ENCODE measurements at places on chromosomes 4 and X. TPM values are rescaled to one million over a fixed set of nuclear protein-coding genes. Genes with fewer than 3 reads are reported as not detected.

Gene MAML3
- 1.5 TPM for total RNA-seq

Gene ARHGEF38
- not detected for total RNA-seq

Gene UGT2B11
- not detected for total RNA-seq

Gene SAGE1
- total RNA-seq, result not detected

Gene CLDN2
- not detected for total RNA-seq

Gene CEP44
- 17.6 TPM for total RNA-seq

Gene GAGE2A
- total RNA-seq, result not detected

Gene MMRN1
- total RNA-seq, result not detected

Gene SCRG1
- total RNA-seq, result not detected

Gene APLN
- total RNA-seq, result 1.1 TPM

Gene TGIF2LX
- total RNA-seq, result not detected

Gene COX7B2
- total RNA-seq, result not detected

Gene MAGEA2
- total RNA-seq, result not detected

Gene GPR82
- not detected for total RNA-seq

Gene MAOB
- not detected for total RNA-seq

Gene TMPRSS11A
- total RNA-seq, result not detected

Gene GC
- not detected for total RNA-seq

Gene ATP1B4
- not detected for total RNA-seq

GRCh38 chr4:185911556-185912064 is 99.6 kb upstream of the SORBS2 start:
- no peaks in the 10 kb centered on the region for H3K36me3 ChIP-seq
- peak; percentile 50 for DNase-seq
- no peak overlapping the region for H3K27ac ChIP-seq
- no peak overlapping the region for H3K4me3 ChIP-seq
- H3K27me3 ChIP-seq, result no peaks in the 10 kb centered on the region
- peaks cover 8% of the 10 kb centered on the region for H3K4me1 ChIP-seq

GRCh38 chrX:96314985-96315384 is 369.7 kb upstream of the DIAPH2 start:
- H3K4me1 ChIP-seq, result no peaks in the 10 kb centered on the region
- H3K4me3 ChIP-seq, result no peak overlapping the region
- peak; percentile 61 for DNase-seq
- no peaks in the 10 kb centered on the region for H3K36me3 ChIP-seq

DNA sequence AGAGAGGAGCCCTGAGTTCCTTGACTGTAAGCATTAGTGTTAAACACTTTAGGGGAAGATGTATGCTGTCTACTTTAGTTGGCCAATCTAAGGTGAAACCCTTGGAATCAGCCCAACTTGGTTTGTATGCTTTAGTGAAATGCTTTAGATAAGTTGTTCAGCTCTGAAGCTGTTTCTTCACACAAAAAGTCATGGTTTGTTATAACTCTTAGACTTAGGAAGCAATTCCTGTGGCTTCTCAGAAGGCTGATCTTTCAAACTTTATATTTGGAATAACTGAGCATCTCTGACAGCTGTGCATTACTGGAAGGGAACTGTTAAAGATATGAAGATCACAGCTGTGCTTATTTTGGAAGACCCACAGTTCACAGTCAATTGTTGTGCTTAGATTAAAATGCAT is 714.1 kb downstream of the FAT4 start:
- H3K27me3 ChIP-seq, result no peaks in the 10 kb centered on the region
- H3K4me3 ChIP-seq, result no peak overlapping the region
- DNase-seq, result no peak
- H3K27ac ChIP-seq, result no peak overlapping the region
- H3K4me1 ChIP-seq, result no peaks in the 10 kb centered on the region

- no peaks in the 10 kb centered on the region for H3K36me3 ChIP-seq
- H3K4me1 ChIP-seq, result no peaks in the 10 kb centered on the region
- no peak overlapping the region for H3K4me3 ChIP-seq
- no peaks in the 10 kb centered on the region for H3K27me3 ChIP-seq
These were observed 2.1 kb downstream of the GAB3 start for GRCh38 chrX:154748712-154749339.

- no peak overlapping the region for H3K4me3 ChIP-seq
- no peaks in the 10 kb centered on the region for H3K4me1 ChIP-seq
These were observed 107.3 kb upstream of the PRDX4 start for GRCh38 chrX:23559975-23560374.

GRCh38 chr4:55258152-55258865 is 87.7 kb upstream of the SRD5A3 start:
- no peak overlapping the region for H3K4me3 ChIP-seq
- H3K4me1 ChIP-seq, result peaks cover 15% of the 10 kb centered on the region
- no peaks in the 10 kb centered on the region for H3K27me3 ChIP-seq
- H3K36me3 ChIP-seq, result no peaks in the 10 kb centered on the region
- H3K27ac ChIP-seq, result no peak overlapping the region

DNA sequence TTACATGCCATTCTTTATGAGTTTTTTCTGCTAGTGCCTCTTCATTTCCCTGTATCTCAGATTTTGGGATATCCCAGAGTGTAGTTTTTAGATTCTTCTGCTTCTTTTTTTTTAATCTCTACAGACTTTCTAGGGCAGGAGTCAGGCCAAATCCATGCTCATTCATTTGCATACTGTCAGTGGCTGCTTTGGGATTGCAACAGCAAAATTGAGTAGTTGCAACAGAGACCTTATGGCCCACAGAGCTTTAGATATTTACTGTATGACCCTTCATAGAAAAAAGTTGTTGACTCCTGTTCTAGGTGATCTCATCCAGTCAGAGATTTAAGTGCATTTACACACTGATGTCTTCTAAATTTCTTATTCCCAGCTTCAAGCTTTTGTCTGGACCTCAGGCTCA is 35.3 kb downstream of the ARFIP1 start:
- no peaks in the 10 kb centered on the region for H3K27me3 ChIP-seq
- 0 out of 2 replicates have a peak, but pooled peaks cover 7% of the 10 kb centered on the region for H3K4me1 ChIP-seq
- no peak overlapping the region for H3K27ac ChIP-seq
- peak; percentile 19 for DNase-seq
- no peak overlapping the region for H3K4me3 ChIP-seq
- H3K36me3 ChIP-seq, result peaks cover 4% of the 10 kb centered on the region

- no peak overlapping the region for H3K27ac ChIP-seq
- peaks cover 3% of the 10 kb centered on the region for H3K27me3 ChIP-seq
- DNase-seq, result no peak
- H3K4me1 ChIP-seq, result no peaks in the 10 kb centered on the region
These were observed 26.4 kb downstream of the NIPAL1 start for GRCh38 chr4:48042979-48043461.

DNA sequence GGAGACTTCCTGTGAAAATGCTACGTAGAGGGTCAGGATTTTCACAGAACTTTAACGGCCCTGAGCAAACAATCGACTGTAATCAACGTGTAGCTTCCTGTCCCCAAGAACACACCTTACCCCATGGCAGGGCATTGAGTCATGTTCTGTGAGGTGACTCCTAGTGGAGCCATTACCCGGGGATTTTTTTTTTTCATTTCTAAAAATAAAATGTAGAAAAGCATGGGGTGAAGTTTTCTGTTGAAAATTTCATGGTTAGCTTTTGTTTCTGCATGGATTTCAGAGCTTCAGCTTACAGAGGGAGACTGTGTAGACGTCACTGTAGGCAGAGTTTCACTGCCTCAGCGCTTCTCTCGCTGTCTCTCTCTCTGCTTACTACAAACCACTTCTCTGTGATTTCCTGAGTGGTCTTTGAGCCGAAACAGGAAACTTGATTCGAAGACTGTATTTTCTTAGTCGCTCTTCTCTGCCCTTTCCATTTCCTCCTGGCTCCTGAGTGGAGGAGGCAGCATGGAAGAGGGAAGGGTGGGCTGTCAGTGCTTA is 111.7 kb downstream of the NFKB1 start:
- peaks cover 67% of the 10 kb centered on the region for H3K36me3 ChIP-seq
- H3K4me3 ChIP-seq, result no peak overlapping the region
- no peak for DNase-seq
- H3K27me3 ChIP-seq, result no peaks in the 10 kb centered on the region

GRCh38 chr4:53994382-53995102 is 69.9 kb downstream of the CHIC2 start:
- no peak for DNase-seq
- peaks cover 24% of the 10 kb centered on the region for H3K36me3 ChIP-seq
- no peak overlapping the region for H3K4me3 ChIP-seq

GRCh38 chrX:38856670-38857265 is 55.5 kb downstream of the MID1IP1 start:
- no peak overlapping the region for H3K27ac ChIP-seq
- no peak for DNase-seq
- H3K27me3 ChIP-seq, result no peaks in the 10 kb centered on the region
- H3K4me3 ChIP-seq, result no peak overlapping the region

GRCh38 chr4:112674376-112674775 is 37.4 kb downstream of the LARP7 start:
- no peak for DNase-seq
- H3K4me1 ChIP-seq, result no peaks in the 10 kb centered on the region
- no peaks in the 10 kb centered on the region for H3K36me3 ChIP-seq
- no peaks in the 10 kb centered on the region for H3K27me3 ChIP-seq

DNA sequence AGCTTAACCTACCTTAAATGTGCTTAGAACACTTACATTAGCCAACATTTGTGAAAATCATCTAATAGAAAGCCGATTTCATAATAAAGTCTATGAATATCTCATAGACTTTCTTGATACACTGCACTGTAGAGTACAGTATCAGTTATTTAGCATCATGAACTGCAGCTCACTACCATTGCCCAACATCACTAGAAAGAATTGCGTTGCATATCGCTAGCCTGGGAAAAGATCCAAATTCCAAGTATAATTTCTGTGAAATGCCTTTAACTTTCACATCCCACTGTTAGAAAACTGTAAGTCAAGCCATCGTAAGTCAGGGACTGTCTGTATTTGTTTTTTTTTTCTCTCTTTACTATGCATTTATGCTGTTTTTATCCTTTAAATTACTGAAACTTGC is 918.6 kb upstream of the PABPC4L start:
- no peaks in the 10 kb centered on the region for H3K36me3 ChIP-seq
- H3K27me3 ChIP-seq, result no peaks in the 10 kb centered on the region
- H3K4me3 ChIP-seq, result no peak overlapping the region
- H3K27ac ChIP-seq, result no peak overlapping the region

DNA sequence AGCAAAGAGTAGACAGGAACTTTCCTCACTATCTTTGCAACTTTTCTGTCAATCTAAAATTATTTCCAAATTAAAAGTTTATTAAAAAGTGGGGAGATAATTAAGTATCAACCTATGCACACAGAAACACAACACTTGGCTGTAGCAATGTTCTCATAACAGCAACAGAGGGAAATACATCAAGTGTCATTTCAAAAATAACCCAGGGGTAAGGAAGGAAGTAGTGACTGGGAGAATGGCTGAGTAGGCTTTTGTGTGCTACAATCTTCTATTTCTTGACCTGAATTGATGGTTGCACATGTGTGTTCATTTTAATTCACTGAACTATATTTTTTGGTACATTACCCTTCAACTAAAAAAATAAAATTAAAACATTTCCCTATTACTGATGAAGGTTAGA is 67.5 kb downstream of the ABCG2 start:
- no peaks in the 10 kb centered on the region for H3K27me3 ChIP-seq
- no peak overlapping the region for H3K4me3 ChIP-seq
- H3K4me1 ChIP-seq, result no peaks in the 10 kb centered on the region
- no peaks in the 10 kb centered on the region for H3K36me3 ChIP-seq
- no peak for DNase-seq

DNA sequence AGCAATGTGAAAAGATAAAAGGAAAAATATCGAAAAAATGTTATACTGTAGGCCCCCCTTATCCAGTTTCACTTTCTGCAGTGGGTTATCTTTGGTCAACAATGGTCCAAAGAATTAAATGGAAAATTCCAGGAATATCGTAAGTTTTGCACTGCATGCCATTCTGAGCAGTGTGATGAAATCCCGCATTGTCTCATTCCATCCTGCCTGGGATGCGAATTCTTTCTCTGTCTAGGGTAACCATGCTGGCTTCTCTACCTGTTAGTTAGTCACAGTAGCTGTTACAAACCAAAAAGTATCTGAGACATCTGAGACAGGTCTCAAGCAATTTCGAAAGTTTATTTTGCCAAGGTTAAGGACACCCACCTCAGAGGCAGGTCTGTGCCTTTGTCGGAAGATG is 170.3 kb downstream of the COX18 start:
- H3K27me3 ChIP-seq, result no peaks in the 10 kb centered on the region
- no peak overlapping the region for H3K4me3 ChIP-seq
- no peaks in the 10 kb centered on the region for H3K36me3 ChIP-seq
- no peak overlapping the region for H3K27ac ChIP-seq

GRCh38 chrX:134161162-134161561 is 75.8 kb upstream of the CCDC160 start:
- H3K27me3 ChIP-seq, result no peaks in the 10 kb centered on the region
- H3K4me1 ChIP-seq, result no peaks in the 10 kb centered on the region
- H3K4me3 ChIP-seq, result no peak overlapping the region
- no peak overlapping the region for H3K27ac ChIP-seq

GRCh38 chr4:5019796-5020195 is 538 bp upstream of the CYTL1 start:
- no peak for DNase-seq
- no peak overlapping the region for H3K27ac ChIP-seq
- H3K4me1 ChIP-seq, result no peaks in the 10 kb centered on the region

GRCh38 chr4:90127223-90127705 is at the start of gene CCSER1:
Gene CCSER1 (plus strand): TSS chr4:90127394.
- DNase-seq, result peak; percentile 20
- peaks cover 33% of the 10 kb centered on the region for H3K27me3 ChIP-seq
- no peaks in the 10 kb centered on the region for H3K4me1 ChIP-seq
- H3K27ac ChIP-seq, result no peak within 1 kb of the TSS
- no peaks in the 10 kb centered on the region for H3K36me3 ChIP-seq
- peak within 1 kb of the TSS; percentile 53 for H3K4me3 ChIP-seq

GRCh38 chr4:48683784-48684666 is 96.1 kb downstream of the FRYL start:
- no peaks in the 10 kb centered on the region for H3K4me1 ChIP-seq
- no peaks in the 10 kb centered on the region for H3K27me3 ChIP-seq
- no peaks in the 10 kb centered on the region for H3K36me3 ChIP-seq
- DNase-seq, result no peak
- no peak overlapping the region for H3K27ac ChIP-seq

- no peaks in the 10 kb centered on the region for H3K36me3 ChIP-seq
- no peaks in the 10 kb centered on the region for H3K27me3 ChIP-seq
- H3K4me1 ChIP-seq, result no peaks in the 10 kb centered on the region
- no peak for DNase-seq
- no peak overlapping the region for H3K4me3 ChIP-seq
These were observed 16.3 kb downstream of the BTK start for GRCh38 chrX:101369687-101370086.

GRCh38 chr4:26299254-26299882 is 21.4 kb upstream of the RBPJ start:
- no peaks in the 10 kb centered on the region for H3K27me3 ChIP-seq
- peak; percentile 28 for DNase-seq
- peak overlapping the region; percentile 36 for H3K4me3 ChIP-seq
- H3K36me3 ChIP-seq, result no peaks in the 10 kb centered on the region

GRCh38 chrX:116292183-116292582 is 121.6 kb downstream of the AGTR2 start:
- DNase-seq, result no peak
- no peaks in the 10 kb centered on the region for H3K36me3 ChIP-seq
- H3K27me3 ChIP-seq, result no peaks in the 10 kb centered on the region
- H3K4me1 ChIP-seq, result no peaks in the 10 kb centered on the region
- no peak overlapping the region for H3K4me3 ChIP-seq

- no peaks in the 10 kb centered on the region for H3K36me3 ChIP-seq
- no peak for DNase-seq
- no peak overlapping the region for H3K4me3 ChIP-seq
- H3K4me1 ChIP-seq, result no peaks in the 10 kb centered on the region
- H3K27me3 ChIP-seq, result peaks cover 54% of the 10 kb centered on the region
These were observed 27.9 kb downstream of the NKX3-2 start for GRCh38 chr4:13516315-13516860.

All from GM23248 (cell line).